ENCODE measurements at places on chromosomes 16 and 17.

DNA sequence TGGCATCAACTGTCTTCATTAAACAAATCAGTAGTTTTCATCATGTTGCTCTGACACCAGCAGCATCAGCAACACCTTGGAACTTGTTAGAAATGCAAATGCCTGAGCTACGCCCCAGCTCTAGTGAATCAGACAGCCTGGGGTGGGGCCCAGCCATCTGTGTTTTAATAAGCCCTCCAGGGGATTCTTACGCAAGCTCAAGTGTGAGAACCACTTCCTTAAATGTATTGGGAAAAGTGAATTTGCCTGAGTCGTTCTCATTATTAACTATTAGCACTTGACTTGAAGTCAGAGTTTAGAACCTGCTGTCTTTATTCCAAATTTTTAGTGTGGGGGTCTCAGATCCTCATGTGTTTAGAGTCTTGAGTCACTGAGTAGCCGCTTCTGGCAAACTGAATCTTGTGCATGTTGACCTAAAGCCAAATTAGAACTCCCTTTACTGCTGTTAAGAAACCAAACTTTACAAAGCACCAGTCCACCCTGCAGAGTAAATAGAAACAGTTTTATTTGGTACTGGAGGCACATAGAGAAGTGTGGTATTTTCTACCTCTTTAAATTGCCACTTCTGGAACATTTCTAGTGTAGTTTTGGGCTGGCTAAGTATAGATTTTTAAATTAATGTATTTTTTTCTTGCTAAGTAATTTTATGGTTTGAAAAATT, 137.4 kb upstream of the COX10 start:
- no peak for DNase-seq

DNA sequence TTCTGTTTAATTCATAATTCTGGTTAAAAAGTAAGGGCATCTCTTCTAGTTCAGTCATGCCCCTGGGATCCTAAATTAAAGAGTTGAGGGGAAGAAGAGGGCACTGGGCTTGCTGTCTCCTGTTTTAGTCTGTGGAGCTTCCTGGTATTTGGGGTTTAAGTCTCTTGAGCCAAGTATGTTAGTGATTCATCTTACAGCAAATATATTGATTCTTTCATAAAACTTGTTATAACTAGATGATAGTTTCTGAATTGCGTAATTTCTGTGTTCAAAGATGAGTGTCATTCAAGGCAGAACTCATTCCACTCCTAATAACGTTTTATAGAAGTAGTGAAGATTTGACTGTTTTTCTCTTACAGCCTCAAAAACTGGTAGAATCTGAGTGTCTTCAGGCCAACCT, 1.7 kb downstream of the TXNDC17 start:
- DNase-seq, result no peak

DNA sequence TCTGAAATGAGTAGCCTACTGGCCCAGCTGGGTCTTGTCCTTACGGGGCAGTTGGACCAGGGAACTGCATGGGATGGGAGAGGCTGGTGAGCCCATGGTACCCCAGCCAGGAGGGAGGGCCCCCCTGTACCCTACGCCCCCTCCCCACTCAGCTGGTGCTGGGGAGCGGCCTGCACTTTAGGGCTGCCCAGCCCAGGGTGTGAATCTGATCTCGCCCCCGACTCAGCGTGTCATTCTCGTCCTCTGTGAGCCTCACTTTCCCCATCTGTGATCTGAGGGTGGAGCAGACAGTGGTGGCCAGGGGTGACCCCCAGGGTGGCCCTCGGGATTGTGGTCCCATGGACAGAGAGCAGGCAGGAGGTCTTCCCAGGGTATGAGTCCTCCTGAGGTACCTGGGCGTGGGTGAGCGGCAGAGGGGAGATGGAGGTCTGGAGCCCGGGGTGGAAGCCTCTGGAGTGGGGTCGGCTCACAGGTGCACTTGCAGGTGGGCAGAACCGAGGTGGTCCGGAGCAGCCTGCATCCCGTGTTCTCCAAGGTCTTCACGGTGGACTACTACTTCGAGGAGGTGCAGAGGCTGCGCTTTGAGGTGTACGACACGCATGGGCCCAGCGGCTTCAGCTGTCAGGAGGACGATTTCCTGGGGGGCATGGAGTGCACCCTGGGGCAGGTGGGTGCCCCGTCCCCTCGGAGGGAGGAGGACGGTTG, 1.6 kb downstream of the CPNE7 start:
- no peak for DNase-seq

DNA sequence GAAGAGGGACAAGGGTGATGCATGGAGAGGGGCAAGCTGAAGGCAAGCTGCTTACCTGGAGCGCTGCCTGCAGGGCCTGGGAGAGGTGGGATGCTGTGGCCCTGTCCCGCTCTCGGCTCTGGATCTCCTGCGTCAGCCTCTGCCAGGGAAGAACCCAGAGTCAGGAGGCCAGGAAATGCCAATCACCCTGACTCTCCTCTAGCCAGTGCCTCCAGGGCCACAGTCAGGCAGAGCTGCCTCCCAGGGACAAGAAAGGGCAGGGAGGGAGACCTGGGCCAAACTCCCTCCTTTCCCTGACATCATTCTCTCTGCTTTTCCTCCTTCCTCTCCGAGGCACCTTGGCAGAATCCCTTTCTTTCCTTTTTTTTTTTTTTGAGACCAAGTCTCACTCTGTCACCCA, 11.3 kb downstream of the CDK3 start:
- no peak for DNase-seq

DNA sequence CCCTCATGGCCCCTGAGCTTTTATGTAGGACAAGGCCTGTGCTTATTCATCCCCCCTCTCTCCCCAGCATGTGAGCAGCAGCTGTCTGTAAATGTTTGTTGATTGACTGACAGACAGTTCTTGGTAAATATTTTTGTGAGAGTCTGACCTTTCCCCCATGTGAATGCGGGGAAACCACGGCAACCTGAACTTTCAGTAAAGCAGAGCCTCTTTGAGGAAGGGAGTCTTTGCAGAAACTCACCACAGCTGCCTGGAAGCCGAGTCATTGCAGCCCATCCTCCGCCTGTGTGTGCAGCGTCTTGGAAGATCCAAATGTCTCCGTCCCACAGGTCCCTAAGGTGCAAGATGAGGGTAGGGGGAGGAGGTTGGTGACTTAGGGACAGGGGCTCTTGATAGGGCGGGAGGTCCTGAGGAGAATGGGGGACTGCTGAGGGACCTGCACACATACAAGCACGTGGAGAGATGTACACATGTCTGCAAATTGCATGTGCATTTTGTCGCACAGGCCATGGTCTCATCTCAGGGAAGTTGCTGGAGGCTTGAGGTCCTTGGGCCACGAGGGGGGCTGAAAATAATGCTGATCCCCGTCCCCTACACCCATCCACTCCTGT, 23.0 kb upstream of the IL21R start:
- no peak for DNase-seq

GRCh38 chr16:3120435-3120834, 8.0 kb downstream of the ZNF205 start:
- DNase-seq, result no peak

DNA sequence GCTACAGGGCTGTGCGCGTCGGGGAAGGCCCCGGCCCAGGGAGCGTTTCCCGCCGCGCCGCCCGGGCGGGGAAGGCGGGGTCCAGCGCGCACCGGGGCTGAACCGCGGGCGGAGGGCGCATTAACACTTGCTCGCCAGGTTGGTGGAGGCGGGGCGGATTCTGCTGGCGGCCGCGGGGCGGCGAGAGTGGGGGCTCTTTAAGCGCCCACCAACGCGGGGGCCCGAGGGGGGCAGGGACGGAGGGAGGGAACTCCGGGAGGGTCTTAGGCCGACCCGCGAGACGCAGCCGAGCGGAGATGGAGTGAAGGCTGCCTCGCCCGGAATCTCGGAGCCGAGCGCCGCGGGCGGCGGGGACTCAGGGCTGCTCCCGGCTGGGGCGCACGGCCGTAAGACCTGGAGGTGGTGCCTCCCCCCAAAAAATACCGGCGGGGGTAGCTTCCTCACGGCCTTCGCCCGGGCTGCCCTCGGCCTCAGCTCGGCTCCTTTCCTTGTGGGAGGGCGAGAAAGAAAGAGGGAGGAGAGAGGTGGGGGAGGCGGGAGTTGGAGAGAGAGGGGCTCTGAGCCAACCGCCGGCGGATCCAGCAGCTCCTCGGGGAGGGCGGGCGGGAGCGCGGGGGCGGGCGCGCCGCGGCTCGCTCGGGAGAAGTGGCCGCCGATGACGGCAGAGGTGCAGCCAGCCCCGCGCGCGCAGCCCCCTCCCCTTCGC, 415 bp upstream of the FOXF1 start:
- DNase-seq, result peak; percentile 28

- DNase-seq, result peak; percentile 85
Observed at GRCh38 chr17:40121181-40122135, at the start of gene MSL1. Gene MSL1 (plus strand): TSS chr17:40121971. CDS start chr17:40122613, 642 bp downstream.

GRCh38 chr17:50349243-50349600, 3.3 kb downstream of the XYLT2 start:
- DNase-seq, result no peak

- DNase-seq, result no peak
Observed at GRCh38 chr16:82612263-82612662, 14.5 kb upstream of the CDH13 start.

DNA sequence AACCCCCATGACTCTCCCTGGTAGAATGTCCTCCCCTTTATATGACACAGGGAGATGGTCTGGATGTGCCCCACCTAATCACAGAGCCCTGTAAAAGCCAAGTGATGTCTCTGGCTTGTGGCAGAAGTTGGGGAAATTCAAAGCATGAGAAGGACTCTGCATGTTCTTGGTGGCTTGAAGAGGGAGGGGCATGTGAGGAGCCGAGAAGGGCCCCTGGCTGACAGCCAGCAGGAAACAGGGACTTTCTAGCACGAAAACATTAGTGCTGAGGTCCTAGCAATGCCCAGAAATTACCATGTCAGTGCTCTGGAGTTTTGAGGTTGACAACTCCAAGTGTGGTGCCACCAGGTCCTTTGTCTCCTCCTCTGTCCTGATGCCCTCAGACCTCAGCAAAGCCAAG, 75.9 kb downstream of the USP22 start:
- no peak for DNase-seq

DNA sequence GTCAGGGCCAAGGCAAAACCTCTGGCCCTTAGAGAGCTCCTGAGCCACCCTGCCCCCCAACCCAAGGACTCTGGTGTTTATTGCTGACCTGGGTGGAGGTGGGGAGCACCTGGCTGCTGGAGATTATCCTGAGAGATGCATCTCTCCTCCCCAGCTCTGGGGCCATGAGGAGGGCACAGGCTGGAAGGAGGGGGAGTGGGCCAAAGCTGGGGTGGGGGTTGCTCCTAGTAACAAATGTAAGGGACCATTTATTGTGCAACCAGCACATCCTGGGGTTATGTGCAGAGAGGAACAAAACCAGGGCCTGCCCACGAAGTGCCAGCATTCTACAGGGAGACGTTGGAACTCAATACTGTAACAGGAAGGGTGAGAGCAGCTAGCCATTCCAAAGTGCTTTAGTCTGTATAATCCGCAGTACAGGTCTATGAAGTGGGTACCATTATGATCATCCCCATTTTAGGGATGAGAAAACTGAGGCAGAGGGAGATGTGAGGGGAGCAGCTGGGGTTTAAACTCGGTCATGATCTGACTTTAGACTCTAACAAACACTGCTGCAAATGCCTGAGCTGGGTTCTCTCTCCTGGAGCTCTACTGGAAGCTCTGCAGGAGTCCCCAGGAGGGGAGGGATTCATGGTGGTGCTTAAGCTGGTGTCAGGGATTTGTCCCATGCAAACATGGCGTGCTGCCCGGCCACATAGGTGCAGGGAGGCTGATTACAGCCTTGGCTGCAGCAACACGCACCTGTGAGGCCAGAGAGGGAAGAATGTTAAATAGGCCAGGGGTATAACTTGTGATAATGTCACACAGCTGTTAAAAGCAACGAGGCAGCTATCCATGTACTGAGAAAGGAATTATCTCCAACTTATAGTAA, 1.4 kb upstream of the RHBDF2 start:
- DNase-seq, result no peak

- DNase-seq, result no peak
Observed at GRCh38 chr17:28953444-28954118, 2.3 kb upstream of the PHF12 start.

- DNase-seq, result no peak
Observed at GRCh38 chr16:12091569-12092543, 115.3 kb downstream of the SNX29 start.

GRCh38 chr17:40069751-40070708, 7.3 kb downstream of the THRA start:
- no peak for DNase-seq

DNA sequence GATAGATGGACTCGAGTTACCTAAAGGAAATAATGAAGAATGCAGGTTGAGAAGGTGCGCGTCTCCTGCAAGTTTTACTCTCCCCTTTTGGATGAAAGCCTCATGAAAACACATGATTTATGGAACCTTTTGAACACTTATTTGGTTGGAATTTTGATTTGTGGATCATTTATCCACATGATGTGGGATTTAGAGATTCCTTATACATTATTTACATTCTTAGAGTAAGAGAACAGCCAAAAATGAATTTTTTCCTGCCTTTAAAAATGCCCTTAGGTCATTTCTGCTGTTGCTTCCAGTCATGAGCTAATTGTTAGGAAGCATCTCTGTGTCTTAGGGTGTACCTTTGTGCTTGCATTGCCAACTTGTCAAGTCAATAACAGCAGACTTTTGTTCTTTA, 99.9 kb downstream of the RPTOR start:
- no peak for DNase-seq

DNA sequence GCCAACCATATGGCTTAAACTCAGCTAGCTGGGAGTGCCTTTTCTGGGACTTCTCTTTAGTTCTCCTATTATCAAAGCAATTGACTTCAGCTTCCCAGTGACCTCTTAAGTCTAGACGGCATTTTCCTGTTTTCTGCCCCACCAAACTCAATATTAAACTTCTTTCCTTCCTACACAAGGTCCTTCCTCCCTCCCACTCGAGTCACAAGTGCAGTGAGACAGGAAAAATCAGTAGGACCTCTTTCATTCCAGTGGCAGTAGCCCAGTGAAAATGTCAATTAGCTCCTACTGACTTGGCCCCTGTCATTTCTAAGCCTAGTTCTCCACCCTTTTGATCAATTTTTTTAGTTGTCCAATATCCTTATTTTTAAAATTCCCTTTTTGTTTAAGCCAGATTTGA, 9.6 kb upstream of the NACA2 start:
- no peak for DNase-seq
